ENCODE measurements at places on chromosomes 6 and 20.

- no peaks in the 10 kb centered on the region for H3K27me3 ChIP-seq
- no peak overlapping the region for H3K27ac ChIP-seq
- H3K36me3 ChIP-seq = no peaks in the 10 kb centered on the region
- no peaks in the 10 kb centered on the region for H3K4me1 ChIP-seq
- DNase-seq = peak; percentile 5
- H3K4me3 ChIP-seq = no peak overlapping the region
These were observed 40.9 kb downstream of the ZFP64 start for GRCh38 chr20:52150440-52151258.

GRCh38 chr20:17612992-17613327 is 43.1 kb downstream of the DSTN start:
- peaks cover 42% of the 10 kb centered on the region for H3K4me1 ChIP-seq
- no peak for DNase-seq

DNA sequence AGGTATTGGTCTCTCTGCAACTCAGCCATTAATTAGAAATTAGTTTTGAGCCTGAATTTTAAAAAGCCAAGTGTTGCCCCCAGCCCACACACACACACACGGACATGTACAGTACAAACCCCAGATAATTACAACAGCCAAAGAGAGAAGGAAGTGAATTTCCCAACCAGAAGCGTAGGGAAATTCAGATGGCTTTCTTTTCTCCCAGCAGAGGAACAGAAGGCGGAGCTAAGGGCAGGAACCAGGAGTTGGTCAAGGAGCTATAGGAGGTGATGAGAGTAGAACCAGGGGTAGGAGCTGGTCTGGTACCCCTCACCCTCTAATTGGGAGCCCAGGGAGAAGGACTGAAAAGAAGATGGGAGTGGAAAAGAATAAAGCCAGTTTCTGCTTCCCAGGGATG is 3.9 kb upstream of the ZBTB9 start:
- no peaks in the 10 kb centered on the region for H3K27me3 ChIP-seq
- no peak overlapping the region for H3K27ac ChIP-seq
- DNase-seq = no peak
- peaks cover 20% of the 10 kb centered on the region for H3K4me1 ChIP-seq

DNA sequence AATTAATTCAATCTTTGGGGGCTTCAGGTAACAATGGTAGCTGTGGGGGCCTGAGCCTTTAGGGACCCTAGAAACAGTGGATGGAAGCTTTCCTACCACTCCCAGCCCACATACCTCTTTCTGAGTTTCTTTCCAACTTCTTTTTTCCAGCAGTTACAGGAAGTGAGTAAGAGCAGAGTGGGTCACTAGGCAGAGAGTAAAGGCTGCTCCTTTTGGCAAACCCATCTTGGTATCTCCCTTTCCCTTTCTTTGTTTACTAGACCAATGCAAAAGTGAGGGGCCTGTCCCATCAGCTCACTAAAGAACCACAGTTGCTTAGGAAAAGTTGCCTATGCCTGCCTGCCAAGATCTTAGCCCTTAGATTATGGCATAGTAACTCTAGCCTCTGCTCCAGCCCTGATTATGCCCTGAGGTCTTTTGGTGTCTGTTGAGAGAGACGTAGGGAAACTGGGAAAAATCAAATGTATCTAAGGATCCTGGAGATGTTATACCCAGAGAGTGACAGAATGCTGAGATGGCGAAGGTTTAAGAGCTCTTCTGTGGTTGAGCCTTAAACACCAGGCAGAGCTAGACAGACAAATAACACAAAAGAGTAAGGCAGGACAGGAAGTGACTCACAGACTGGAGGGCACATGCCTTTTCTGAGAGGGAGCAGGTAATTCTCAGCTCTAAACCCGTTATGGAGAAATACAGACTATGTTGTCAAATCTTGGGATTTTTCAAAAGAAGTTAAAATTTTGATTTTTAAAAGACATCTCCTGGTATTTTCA is 31.3 kb downstream of the TRMT6 start:
- peaks cover 10% of the 10 kb centered on the region for H3K4me1 ChIP-seq
- no peak overlapping the region for H3K27ac ChIP-seq
- H3K36me3 ChIP-seq = no peaks in the 10 kb centered on the region
- no peak overlapping the region for H3K4me3 ChIP-seq

- H3K27me3 ChIP-seq = no peaks in the 10 kb centered on the region
- H3K4me1 ChIP-seq = no peaks in the 10 kb centered on the region
These were observed 38.3 kb upstream of the TSHZ2 start for GRCh38 chr20:52933867-52934266.

DNA sequence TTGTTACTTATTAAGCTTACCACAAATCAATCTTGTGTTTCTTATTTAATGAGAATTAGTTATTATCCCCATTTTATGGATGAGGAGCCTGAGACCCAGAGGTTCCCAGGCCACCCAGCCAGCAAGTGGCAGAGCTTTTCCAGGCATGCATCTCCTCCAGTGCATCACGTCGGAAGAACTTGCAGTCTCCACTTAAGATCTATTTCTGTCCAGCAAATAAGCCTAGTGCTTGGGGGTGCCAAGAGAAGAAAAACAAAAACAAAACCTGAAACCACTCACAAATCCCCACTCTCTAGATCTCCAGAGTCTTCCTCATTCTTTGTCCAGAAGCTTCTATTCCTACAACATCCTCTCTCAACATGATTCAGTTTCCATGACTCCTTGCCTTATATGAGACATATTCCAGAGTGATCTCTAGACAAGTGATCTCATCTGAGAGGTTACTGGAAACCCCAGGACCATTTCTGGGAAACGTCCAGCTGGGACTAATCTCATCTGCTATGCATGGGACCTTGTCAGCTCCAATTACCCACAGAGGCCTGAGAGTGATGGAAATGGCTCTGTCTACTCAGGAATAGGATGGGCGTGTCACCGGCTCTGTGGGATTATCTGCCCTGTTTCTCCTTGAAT is 4.1 kb downstream of the GUCA1B start:
- no peaks in the 10 kb centered on the region for H3K4me1 ChIP-seq
- H3K27me3 ChIP-seq = no peaks in the 10 kb centered on the region
- no peak overlapping the region for H3K27ac ChIP-seq
- DNase-seq = no peak
- H3K36me3 ChIP-seq = no peaks in the 10 kb centered on the region
